Progenitor cell of endocrine pancreas (in vitro differentiated cells): ENCODE measurements at places on chromosomes 5 and 9.

- no peak for DNase-seq
Observed at GRCh38 chr5:96142786-96143434, 181.3 kb upstream of the ELL2 start.

DNA sequence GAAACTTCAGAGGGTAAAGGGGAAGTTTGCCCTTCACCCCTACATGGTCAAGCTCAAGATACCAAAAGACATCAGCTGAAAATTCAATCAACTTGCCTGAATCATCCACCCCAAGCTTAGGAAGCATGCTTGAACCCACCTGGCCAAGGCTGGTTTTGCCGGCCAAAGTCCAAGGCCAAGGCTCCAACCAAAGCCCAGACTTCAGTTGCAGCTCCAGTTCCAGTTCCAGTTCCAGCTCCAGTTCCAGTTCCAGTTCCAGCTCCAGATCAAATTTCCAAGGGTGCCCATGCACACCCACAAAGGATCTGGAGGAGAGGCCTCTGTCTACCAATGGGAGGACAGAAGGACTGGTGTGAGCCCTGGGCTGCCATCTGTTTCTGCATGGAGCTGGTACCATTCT lies 4.6 kb upstream of the SERINC5 start:
- no peak for DNase-seq

GRCh38 chr9:95937131-95937530 lies 61.6 kb downstream of the ERCC6L2 start:
- no peak for DNase-seq

DNA sequence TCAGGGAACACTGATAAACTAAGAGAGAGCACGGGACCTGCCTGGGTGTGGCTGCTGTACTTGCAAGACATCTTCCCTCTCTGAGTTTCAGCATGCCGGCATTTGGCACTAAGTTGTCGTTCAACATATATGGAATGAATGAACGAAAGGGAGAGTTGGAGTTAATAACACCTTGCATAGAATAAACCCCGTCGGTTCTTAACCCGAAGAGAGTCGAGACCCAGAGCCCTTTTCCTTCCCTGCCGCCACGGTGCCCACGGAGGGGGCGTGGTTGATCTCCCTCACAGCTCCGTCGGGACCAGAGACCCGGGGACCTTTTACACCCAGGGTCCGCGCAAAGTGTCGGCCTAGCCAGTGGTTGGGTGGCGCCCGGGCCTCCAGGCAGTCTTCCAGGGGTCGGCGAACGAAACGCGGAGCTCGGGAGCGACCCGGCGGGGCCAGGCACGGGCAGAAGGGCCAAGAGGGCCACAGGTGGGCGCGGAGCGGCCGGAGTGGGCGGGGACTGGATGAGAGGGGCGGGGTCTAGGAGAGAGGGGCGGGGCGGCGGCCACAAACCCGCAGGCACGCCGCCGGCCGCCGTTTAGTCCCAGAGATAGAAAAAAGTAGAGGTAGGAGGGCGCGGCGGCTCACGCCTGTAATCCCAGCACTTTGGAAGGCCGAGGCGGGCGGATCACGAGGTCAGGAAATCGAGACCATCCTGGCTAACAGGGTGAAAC lies 735 bp upstream of the RPL26L1 start:
- DNase-seq: peak; percentile 49

GRCh38 chr5:142817949-142818431 lies 47.8 kb downstream of the ARHGAP26 start:
- no peak for DNase-seq

GRCh38 chr5:79567926-79568549 lies 44.2 kb upstream of the TENT2 start:
- no peak for DNase-seq

DNA sequence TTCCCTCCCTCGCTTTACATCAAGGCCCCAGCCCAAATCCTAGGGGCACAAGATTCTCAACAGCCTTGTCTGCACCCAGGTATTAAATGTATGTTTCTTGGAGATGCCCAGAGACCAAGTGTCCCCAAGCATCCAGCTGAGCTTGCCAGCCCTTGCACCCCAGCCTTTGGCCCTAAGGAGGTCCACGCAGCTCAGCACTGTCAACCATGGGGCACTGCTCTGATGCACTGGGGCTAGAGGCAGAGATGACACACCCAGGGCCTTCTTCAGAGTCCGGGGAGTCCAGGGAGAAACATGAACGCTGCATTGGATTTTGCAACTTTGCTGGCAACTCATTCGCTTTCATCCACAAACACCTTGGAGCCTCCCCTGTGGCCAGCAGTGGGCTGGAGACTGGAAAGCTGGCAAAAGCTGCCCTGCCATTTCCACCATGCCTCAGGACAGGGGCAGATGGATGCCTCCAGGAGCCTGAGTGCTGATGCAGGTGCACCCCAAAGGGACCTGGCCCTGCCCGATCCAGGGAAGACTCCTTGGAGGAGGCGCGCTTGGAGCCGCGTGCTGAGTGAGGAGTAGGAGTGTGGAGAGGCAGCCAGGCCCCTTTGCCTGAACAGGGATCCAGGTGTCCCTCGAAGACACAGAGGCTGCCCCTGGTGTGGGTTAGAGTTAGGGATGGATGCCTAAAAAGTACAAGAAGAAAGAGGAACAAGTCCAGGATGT lies 19.3 kb downstream of the PAEP start:
- no peak for DNase-seq

DNA sequence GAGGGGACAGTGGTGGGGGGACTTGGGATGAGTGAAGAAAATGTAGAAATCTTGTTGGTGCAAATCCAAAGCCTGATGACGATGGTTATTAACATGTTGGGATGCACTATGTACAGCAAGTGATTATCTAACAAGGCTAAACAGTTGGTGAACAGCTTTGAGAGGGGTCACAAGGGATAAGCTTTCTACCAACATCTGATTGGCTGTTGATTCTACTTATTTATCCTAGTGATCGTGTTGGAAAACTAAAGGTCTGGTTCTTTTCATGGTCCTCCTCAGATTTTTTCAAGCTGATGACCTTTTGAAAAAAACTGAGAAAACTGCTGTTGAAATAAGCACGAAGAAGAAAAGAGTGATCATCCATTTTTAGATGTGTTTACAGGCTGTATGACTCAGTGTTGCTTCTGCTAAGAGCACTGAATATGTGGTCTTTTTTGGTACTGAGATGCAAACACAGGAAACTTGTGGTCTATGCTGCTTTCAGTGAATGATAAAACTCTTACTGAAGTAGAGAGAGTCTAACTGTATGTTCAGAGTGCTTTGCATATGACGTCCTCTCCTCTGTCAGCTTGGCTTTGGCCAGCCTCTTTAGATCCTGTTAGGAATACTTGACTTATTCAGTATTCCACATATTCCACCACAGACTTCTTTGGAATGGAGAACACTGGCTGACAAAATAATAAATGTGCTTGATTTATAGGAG lies 174.8 kb downstream of the SLF1 start:
- DNase-seq: no peak

DNA sequence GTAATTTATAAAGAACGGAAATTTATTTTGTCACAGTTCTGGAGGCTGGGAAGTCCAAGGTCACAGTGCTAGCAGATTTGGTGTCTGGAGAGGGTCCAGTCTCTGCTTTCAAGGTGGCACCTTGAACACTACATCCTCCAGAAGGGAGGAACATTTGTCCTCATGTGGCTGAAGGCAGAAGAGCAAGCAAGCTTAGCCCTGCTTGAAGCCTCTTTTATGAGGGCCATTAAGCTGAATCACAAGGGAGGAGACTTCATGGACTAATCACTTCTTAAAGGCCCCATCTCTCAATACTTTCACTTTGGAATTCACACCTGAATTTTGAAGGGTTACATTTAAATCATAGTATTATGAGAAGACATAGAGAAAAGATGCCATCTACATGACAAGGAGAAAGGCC lies 215.4 kb upstream of the NFIL3 start:
- DNase-seq: no peak

DNA sequence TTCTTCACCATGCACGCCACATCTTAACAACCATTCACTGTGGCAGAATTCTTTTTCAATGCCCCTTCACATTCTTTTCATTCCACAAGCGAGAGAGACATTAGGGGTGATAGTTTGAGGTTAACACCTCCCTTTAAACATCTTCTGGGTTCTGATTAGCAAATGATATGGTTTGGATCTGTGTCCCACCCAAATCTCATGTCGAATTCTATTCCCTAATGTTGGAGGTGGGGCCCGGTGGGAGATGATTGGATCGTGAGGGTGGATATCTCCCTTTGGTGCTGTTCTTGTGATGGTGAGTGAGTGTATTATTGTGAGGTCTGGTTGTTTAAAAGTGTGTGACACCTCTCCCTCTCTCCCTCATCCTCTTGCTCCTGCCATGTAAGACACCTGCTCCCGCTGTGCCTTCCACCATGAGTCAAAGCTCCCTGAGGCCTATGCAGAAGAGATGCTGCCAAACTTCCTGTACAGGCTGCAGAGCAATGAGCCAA lies 46.1 kb upstream of the RAI14 start:
- no peak for DNase-seq

GRCh38 chr5:65483546-65484346 lies 2.0 kb upstream of the ADAMTS6 start:
- DNase-seq: no peak

GRCh38 chr9:34289159-34289558 lies 39.9 kb downstream of the KIF24 start:
- DNase-seq: no peak

- DNase-seq: no peak
Observed at GRCh38 chr9:75907329-75907728, 16.9 kb downstream of the PCSK5 start.

DNA sequence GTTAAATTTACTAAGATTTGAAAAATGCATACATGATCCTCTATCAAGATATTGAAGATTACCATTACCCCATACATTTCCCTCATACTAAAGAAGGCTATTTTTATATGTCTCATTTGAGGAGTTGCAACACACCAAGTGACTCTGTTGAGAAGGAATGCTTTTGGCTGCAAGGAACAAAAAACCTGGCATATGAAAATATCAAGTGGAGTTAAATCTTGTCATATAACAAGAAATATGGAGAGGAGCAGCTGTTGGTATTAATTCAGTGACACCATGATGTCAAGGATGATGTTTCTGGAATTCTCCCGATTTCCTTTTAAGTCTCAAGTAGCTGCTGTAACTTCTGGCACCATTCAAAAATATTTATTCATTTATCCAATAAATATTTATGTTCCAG lies 193.8 kb downstream of the CSNK1G3 start:
- DNase-seq: no peak

GRCh38 chr9:75636427-75637045 lies 253.9 kb upstream of the PCSK5 start:
- no peak for DNase-seq

DNA sequence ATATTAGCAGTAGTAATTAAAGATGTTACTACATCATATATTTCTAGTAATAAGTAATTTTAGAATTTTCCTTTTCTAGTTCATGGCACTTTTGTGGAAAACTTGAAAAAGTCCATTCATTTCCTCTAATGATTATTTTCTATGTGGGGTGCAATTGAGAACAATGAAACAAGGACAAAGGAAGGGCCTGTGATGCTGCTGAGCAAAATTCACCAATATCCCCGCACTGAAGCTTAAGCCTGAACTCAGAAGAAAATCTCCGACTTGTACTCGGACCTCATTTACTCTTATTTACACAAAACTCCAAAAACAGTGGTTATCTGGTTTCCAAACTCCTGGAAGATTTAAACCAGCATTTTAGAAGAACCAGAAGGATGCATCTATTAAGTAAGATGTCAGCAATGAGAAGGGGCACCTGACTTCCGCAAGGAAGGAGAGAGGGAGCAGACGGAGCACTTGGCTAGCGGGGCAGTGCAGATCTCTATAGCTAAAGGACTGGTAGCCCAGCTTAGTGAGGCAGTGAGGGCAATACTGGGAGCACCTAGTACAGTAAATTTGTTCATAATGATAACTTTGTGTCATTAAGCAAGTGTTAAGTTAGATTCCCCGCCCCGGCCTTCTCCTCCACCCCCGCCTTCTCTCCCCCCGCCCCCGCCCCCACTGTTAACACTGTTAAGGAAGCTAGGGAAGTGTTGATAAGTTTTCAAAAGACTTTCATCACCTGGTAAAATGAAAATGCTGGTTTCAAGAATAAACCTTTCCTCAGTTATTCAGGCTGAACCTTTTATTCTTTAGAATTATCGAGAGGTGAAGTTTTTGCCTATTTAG lies 123.3 kb downstream of the ZSWIM6 start:
- DNase-seq: no peak

GRCh38 chr9:92730897-92731296 lies 33.7 kb downstream of the BICD2 start:
- DNase-seq: no peak

DNA sequence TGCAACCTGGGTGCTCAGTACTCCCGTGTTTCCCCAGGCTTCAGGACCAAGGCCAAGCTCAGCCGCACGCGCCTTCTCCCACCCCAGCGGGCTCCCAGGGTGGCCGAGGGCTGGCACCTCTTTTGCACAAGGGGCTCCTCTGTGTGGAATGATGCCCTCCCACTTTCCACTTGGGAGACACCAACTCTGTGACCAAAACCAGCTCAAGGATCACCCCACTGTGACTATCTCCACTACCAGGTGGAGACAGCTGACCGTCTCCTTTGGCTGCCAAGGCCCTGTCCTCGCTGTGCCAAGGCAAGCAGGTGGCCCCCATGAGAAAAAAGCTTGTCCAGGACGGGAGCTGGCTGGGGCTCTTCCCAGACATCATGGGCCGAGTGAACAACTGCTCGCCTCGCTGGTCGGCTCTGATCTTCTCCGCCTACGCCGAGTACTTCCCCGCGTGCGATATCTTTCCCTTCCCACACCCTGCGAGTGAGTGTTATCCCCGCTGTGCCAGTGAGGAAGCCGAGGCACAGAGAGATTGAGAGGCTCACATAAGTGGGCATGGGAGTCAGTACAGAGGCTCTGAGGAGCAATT lies 132.8 kb downstream of the ZNF354C start:
- no peak for DNase-seq

GRCh38 chr9:16515879-16516301 lies 354.6 kb downstream of the BNC2 start:
- DNase-seq: no peak

GRCh38 chr5:72402959-72403628 lies 82.9 kb downstream of the PTCD2 start:
- no peak for DNase-seq

- DNase-seq: peak; percentile 34
Observed at GRCh38 chr5:69493396-69494133, 975 bp downstream of the OCLN start.

- DNase-seq: no peak
Observed at GRCh38 chr5:33309536-33310345, 131.0 kb upstream of the TARS1 start.

GRCh38 chr5:67338421-67338820 lies 141.8 kb upstream of the CD180 start:
- no peak for DNase-seq

DNA sequence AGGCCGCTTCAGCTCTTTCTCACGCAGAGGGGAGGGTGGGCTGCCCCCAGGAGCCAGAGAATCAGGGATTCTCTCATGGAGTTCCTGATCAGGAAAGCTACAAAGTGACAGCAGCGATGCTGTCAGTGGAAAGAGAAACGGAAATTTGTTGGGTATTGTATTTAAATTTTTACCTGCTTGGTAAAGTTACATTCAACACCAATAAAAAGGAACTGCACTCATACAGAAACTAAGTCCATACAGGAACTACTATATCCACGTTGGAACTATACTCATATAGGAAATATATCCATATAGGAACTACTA lies 325.5 kb upstream of the IRX4 start:
- no peak for DNase-seq

DNA sequence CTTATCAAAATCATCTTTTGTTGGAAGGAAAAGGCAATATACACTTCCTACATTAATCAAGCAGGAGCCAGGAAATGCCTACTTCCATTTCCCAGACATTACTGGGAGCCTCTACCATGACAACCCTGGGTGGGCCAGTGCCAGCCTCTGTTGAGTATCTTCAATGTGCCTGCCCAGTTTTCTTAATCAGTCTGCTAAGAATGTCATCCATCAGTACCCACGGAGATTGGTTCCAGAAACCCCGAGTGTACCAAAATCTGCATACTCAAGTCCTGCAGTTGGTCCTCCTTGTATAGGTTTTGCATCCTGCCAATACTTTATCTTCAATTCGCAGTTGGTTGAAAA lies 82.4 kb downstream of the MARCHF3 start:
- DNase-seq: no peak
